Melanocyte of skin (primary cell): ENCODE measurements at places on chromosomes 6 and 20. TPM values are rescaled to one million over a fixed set of nuclear protein-coding genes. Genes with fewer than 3 reads are reported as not detected.

PI3 gene
- not detected in 2 replicates for total RNA-seq

ULBP3 gene
- total RNA-seq: 5.0 and 7.7 TPM in 2 replicates

FAM83C gene
- total RNA-seq: not detected in 2 replicates

TMC2 gene
- not detected in 2 replicates for total RNA-seq

PHACTR3 gene
- total RNA-seq: under 0.01 and 0.46 TPM in 2 replicates

CD24 gene
- total RNA-seq: 0.34 and 0.73 TPM in 2 replicates

PEDS1 gene
- total RNA-seq: 29.0 and 33.8 TPM in 2 replicates

MYMX gene
- total RNA-seq: not detected in 2 replicates

MICAL1 gene
- 139 and 290 TPM in 2 replicates for total RNA-seq

NKAIN2 gene
- total RNA-seq: not detected in 2 replicates

CNKSR3 gene
- 4.8 and 5.8 TPM in 2 replicates for total RNA-seq

SRMS gene
- total RNA-seq: not detected in 2 replicates

OOEP gene
- not detected in 2 replicates for total RNA-seq

RREB1 gene
- total RNA-seq: 30.6 and 36.6 TPM in 2 replicates

OR2J3 gene
- not detected in 2 replicates for total RNA-seq

COL19A1 gene
- under 0.01 and 2.2 TPM in 2 replicates for total RNA-seq

PROCR gene
- total RNA-seq: 34.4 and 51.6 TPM in 2 replicates

MEI4 gene
- total RNA-seq: not detected in 2 replicates

MOXD1 gene
- 39.3 and 61.9 TPM in 2 replicates for total RNA-seq
